ENCODE measurements at places on chromosomes 6 and 20. TPM values are rescaled to one million over a fixed set of nuclear protein-coding genes. Genes with fewer than 3 reads are reported as not detected.

DNA sequence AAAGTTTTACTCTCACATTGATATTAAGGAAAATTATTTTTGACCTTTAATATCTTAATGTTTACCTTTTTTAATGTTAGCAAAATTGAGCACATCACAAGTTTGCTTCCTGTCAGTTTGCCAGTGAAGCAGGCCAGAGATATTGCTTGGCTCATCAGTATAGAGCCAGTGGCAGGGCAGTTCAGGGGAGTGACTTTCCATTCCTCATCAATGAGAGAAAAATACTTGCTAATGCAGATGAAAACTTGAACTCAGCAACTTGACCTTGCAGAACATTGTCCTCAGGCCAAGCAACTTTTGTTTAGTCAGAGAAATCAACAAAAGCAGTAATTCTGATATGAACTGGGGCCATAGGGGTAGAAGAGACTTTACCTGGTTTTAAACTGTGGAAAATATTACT lies 6.9 kb downstream of the TAB2 start:
- no peak for DNase-seq

- DNase-seq = no peak
Observed at GRCh38 chr6:109048176-109048575, 46.5 kb downstream of the SESN1 start.

PNPLA1 gene
- not detected for total RNA-seq

- no peak for DNase-seq
Observed at GRCh38 chr6:134322216-134322615, 4.3 kb upstream of the SGK1 start.

DNA sequence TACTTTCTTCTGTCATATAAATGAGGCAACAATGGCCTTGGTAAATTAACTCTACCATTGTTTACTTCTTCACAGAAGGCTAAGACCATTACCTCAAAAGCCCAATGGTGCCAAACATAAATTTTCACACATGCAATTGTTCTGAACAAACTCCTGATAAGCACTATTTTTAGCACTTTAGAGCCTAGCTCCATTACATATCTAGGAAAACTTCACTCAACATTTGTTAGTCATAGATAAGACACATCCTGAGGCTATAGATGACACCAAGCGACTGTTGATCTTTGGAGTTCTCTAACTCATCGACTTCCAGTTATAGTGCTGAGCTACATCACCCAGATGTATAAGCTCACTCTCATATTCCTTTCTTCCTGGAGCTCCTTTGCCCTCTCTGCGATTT lies 245.9 kb downstream of the EYS start:
- no peak for DNase-seq

PGC gene
- total RNA-seq = 1,172 TPM

DNA sequence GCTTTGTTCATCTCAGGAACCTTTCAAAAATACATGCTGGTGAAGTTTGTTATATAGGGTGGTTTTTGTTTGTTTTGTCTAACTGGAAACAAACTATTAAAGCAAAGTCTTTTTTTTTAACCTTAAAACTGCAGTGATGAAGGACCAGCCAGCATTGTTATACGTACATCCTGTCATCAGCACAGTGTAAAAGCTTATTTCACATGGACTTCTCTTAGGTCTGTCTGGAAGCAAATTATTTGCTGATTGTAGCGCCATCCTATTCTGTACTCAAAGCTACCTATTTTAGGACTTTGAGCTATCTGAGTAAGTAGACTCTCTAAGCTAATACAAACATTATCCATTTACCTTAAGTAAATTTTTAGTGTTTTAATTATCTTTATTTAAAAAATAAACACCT lies 61.7 kb downstream of the SNX9 start:
- DNase-seq = no peak

DNA sequence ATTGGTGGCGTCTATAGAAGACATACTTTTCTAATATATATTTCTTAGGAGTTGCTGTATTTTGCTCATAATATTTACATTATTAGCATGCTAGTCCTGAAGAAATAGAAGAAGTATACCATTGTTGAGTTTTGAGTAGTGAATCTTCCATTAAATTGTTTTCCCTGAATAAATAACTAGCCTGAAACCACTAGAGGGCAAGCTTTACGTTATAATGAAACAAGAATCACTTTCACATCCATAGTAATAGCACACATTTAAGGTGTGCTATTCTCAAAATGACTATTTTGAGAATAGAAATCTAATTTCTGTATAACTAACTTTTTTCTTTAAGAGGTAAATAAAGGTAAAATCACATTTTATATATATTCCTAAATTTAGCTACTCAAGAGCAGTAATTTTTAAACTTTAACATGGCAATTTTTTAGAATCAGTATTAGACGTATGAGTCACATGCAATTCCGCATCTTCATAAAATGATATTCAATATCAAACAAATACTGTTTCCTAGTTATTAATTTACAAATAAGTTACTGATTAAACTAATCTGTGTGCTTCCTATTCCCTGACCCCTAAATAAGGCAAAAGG lies 213.2 kb upstream of the MANEA start:
- DNase-seq = peak; percentile 37

RAET1E gene
- not detected for total RNA-seq

- DNase-seq = peak; percentile 41
Observed at GRCh38 chr6:17845598-17845997, 138.9 kb upstream of the NUP153 start.
